ENCODE measurements at places on chromosomes 6 and 20. TPM values are rescaled to one million over a fixed set of nuclear protein-coding genes. Genes with fewer than 3 reads are reported as not detected.

The GPR6 gene
- total RNA-seq, result not detected

The PPARD gene
- total RNA-seq, result 24.4 TPM

The LRFN2 gene
- total RNA-seq, result not detected

The PNPLA1 gene
- total RNA-seq, result 0.19 TPM

The TAB2 gene
- total RNA-seq, result 50.1 TPM

The CPXM1 gene
- total RNA-seq, result 5.2 TPM

The EDN3 gene
- 0.19 TPM for total RNA-seq

The NRSN1 gene
- not detected for total RNA-seq

The GHRH gene
- total RNA-seq, result not detected

- H3K4me3 ChIP-seq, result no peak overlapping the region
- no peaks in the 10 kb centered on the region for H3K4me1 ChIP-seq
- no peaks in the 10 kb centered on the region for H3K36me3 ChIP-seq
- no peak for DNase-seq
These were observed 35.2 kb downstream of the HLA-B start for GRCh38 chr6:31321820-31322219.

GRCh38 chr6:153625089-153625488 is 414.0 kb upstream of the OPRM1 start:
- DNase-seq, result peak; percentile 88
- H3K4me3 ChIP-seq, result no peak overlapping the region
- no peaks in the 10 kb centered on the region for H3K27me3 ChIP-seq

DNA sequence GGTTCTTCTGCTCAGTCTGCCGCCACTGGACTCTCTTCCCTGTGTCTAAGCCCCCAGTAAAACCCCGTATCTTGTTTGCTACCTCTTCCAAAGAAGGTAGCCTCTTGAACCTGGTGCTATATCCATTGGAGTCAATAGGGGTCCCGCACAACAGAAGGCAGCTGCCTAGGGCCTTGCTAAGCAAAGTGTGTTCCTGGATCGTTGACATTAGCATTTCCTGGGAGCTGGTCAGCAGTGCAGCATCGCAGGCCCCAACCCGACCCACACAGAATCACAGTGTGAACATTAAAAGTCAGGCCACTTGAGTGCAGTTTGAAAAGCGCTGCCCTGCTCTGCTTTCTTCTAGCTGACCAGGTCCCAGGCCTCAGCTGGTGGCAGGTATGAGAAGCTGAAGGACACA is 2.9 kb downstream of the ADA start:
- H3K4me3 ChIP-seq, result no peak overlapping the region
- H3K4me1 ChIP-seq, result no peaks in the 10 kb centered on the region
- no peak for DNase-seq
- H3K36me3 ChIP-seq, result no peaks in the 10 kb centered on the region
- no peak overlapping the region for H3K27ac ChIP-seq

GRCh38 chr6:90025523-90026061 is 131.3 kb downstream of the GJA10 start:
- H3K27ac ChIP-seq, result no peak overlapping the region
- H3K36me3 ChIP-seq, result no peaks in the 10 kb centered on the region
- no peaks in the 10 kb centered on the region for H3K4me1 ChIP-seq
- H3K27me3 ChIP-seq, result no peaks in the 10 kb centered on the region

- no peaks in the 10 kb centered on the region for H3K27me3 ChIP-seq
- no peak overlapping the region for H3K27ac ChIP-seq
- no peak for DNase-seq
- no peaks in the 10 kb centered on the region for H3K36me3 ChIP-seq
- H3K4me3 ChIP-seq, result no peak overlapping the region
- H3K4me1 ChIP-seq, result no peaks in the 10 kb centered on the region
These were observed 4.5 kb upstream of the ALDH8A1 start for GRCh38 chr6:134954272-134955000.

GRCh38 chr6:10886691-10887502 is at the start of gene SYCP2L:
Gene SYCP2L, plus strand, starts transcription at chr6:10887052. Its CDS starts 75 bp downstream, at chr6:10887127.
- H3K27me3 ChIP-seq, result peaks cover 40% of the 10 kb centered on the region
- H3K4me3 ChIP-seq, result peak within 1 kb of the TSS; percentile 48
- no peaks in the 10 kb centered on the region for H3K36me3 ChIP-seq
- H3K27ac ChIP-seq, result peak within 1 kb of the TSS; percentile 27

GRCh38 chr6:29666826-29667130 is 9.9 kb downstream of the MOG start:
- H3K27me3 ChIP-seq, result no peaks in the 10 kb centered on the region
- H3K36me3 ChIP-seq, result no peaks in the 10 kb centered on the region
- no peak for DNase-seq
- H3K4me3 ChIP-seq, result no peak overlapping the region

DNA sequence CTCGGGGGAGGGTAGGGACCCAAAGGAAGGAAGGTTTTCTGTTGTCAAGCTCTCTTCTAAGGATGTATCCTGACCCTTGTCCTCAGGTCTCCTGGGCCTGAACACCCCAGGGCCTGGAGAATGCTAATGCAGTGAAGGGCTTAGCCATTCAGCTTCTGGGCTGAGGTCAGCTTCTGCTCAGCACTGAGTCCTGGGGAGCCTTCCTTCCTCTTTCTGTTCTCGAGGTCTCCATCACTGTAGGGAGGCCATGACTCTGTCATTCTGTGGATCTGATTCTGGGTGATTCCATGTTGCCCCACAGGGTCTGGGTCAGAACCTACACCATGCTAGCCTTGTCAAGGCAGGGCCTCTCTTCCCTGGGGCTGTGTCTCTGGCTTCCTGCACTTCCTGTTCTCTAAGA is 712.7 kb downstream of the DHX35 start:
- H3K4me3 ChIP-seq, result no peak overlapping the region
- H3K27ac ChIP-seq, result no peak overlapping the region
- DNase-seq, result no peak
- no peaks in the 10 kb centered on the region for H3K4me1 ChIP-seq

GRCh38 chr6:22068561-22069305 is 228.1 kb downstream of the PRL start:
- no peak overlapping the region for H3K27ac ChIP-seq
- H3K4me3 ChIP-seq, result no peak overlapping the region
- H3K36me3 ChIP-seq, result no peaks in the 10 kb centered on the region
- peaks cover 16% of the 10 kb centered on the region for H3K4me1 ChIP-seq

GRCh38 chr6:12992770-12993169 is 276.2 kb downstream of the PHACTR1 start:
- no peak overlapping the region for H3K4me3 ChIP-seq
- DNase-seq, result no peak
- no peaks in the 10 kb centered on the region for H3K36me3 ChIP-seq
- H3K27me3 ChIP-seq, result no peaks in the 10 kb centered on the region
- no peaks in the 10 kb centered on the region for H3K4me1 ChIP-seq

GRCh38 chr6:149320796-149321195 is 3.3 kb downstream of the TAB2 start:
- H3K4me3 ChIP-seq, result no peak overlapping the region
- no peak overlapping the region for H3K27ac ChIP-seq
- H3K4me1 ChIP-seq, result peaks cover 7% of the 10 kb centered on the region
- no peaks in the 10 kb centered on the region for H3K27me3 ChIP-seq

DNA sequence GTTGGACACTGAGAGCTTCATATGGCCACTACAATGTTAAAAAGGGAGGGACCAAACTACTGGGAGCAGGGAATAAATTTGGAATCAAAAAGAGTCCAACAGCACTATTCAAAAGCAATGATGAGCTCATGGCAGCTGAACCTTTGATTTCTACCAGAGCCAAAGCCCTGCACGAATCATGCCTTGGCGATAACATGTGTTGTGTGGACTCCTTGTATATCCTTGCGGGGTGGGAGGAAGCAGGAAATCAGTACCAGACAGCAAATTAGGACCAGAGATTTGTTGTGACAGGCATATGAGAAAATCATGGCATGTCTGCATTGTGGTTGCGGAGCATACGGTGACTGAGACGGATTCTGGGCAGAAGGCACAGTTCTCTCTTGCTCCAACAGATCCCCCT is 85.6 kb upstream of the EMILIN3 start:
- no peak for DNase-seq
- no peaks in the 10 kb centered on the region for H3K4me1 ChIP-seq
- H3K4me3 ChIP-seq, result no peak overlapping the region
- H3K27me3 ChIP-seq, result no peaks in the 10 kb centered on the region

DNA sequence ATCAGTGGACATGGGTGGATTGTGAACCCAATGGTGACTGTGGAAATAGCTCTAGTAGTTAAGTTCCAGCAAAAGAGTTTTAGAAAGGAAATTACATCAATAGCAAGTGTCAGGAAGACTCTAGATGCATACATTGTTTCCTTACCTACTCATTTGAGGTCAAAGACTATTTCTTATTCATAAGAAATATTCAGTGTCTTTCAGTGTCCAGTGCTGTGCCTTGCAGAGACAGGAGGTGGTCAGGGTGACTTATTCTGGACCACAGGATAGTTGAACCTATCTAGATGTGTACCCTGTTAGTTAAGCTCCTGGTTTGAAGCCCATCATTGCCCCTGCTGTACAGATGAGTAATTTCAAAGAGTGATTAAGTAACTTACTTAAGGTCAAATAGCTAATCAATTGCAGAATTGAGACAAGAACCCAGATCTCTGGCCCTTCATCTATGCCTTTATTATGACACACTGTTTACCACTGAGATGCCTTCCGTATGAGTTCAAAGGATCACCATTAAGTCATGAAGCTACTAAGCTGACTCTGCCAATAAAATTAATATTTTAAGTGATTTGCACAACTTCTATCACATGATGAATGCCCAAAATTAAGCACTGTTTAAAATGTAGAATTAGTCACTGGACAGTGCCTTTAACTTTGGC is 136.1 kb downstream of the PDSS2 start:
- H3K4me1 ChIP-seq, result no peaks in the 10 kb centered on the region
- no peak overlapping the region for H3K27ac ChIP-seq
- no peaks in the 10 kb centered on the region for H3K27me3 ChIP-seq
- no peak overlapping the region for H3K4me3 ChIP-seq
- DNase-seq, result no peak
- H3K36me3 ChIP-seq, result no peaks in the 10 kb centered on the region

DNA sequence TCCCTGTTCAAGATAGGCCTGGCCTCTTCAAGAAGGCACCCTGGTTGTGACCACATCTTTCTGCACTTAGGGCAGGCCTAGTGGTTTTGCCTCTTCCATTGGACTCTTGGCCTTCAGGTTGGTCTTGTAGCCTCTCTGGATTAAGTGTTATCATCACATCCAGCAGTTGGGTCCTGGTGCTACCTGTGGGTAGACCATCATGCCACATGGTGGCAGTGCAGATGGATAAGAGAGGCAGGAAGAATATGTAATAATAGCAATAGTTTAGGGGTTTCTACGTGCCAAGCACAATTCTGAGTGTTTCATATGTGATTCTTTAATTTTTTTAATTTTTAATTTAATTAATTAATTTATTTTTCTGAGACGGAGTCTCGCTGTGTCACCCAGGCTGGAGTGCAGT is 28.5 kb upstream of the SNRPB2 start:
- no peak for DNase-seq
- H3K27ac ChIP-seq, result no peak overlapping the region
- H3K27me3 ChIP-seq, result no peaks in the 10 kb centered on the region
- H3K4me3 ChIP-seq, result no peak overlapping the region

DNA sequence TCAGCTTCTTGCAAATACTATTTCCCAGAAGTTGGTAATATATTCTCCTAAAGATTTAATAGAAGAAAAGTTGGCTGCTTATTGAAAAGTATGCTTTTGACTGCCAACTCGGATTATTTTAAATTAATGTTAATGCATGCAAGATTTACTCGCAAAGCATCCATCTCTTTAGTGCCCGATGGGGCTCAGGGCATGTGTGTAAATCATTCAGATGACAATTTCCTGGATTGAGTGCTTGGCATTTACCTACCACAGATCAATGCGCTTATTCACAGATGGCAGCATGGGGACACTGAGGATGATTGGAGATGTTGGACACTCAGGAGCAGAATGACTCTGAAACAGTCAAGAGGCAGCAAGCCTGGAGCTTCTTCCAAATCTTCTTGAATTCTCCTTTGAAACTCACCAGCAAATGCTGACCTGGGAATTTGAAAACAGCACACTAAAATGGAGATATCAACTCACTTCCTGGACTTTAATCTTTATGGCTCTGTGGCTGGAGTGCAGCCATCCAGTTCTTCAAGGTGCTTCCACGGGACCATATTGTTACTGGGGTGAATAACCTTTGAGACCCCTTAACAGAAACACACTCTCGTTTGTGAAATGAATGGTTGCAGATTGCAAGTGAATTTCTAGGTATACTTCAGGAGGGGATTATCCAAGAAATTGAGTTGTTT is 34.1 kb upstream of the TIAM2 start:
- no peaks in the 10 kb centered on the region for H3K4me1 ChIP-seq
- no peak overlapping the region for H3K27ac ChIP-seq
- no peaks in the 10 kb centered on the region for H3K27me3 ChIP-seq
- no peak for DNase-seq
- no peak overlapping the region for H3K4me3 ChIP-seq

- no peak overlapping the region for H3K4me3 ChIP-seq
- H3K27me3 ChIP-seq, result no peaks in the 10 kb centered on the region
- H3K4me1 ChIP-seq, result no peaks in the 10 kb centered on the region
- DNase-seq, result no peak
- no peak overlapping the region for H3K27ac ChIP-seq
These were observed 153.6 kb upstream of the SHLD1 start for GRCh38 chr20:5596401-5597193.

- no peaks in the 10 kb centered on the region for H3K36me3 ChIP-seq
- no peak overlapping the region for H3K4me3 ChIP-seq
- no peaks in the 10 kb centered on the region for H3K4me1 ChIP-seq
- H3K27ac ChIP-seq, result no peak overlapping the region
- no peak for DNase-seq
These were observed 150.3 kb downstream of the CDK19 start for GRCh38 chr6:110664933-110665332.

- DNase-seq, result peak; percentile 51
- H3K4me3 ChIP-seq, result no peak overlapping the region
- no peaks in the 10 kb centered on the region for H3K4me1 ChIP-seq
- H3K27ac ChIP-seq, result no peak overlapping the region
- no peaks in the 10 kb centered on the region for H3K36me3 ChIP-seq
These were observed 60.9 kb downstream of the DLL1 start for GRCh38 chr6:170229851-170230519.

GRCh38 chr6:17780061-17780460 is 73.3 kb upstream of the NUP153 start:
- no peaks in the 10 kb centered on the region for H3K4me1 ChIP-seq
- no peak for DNase-seq
- no peaks in the 10 kb centered on the region for H3K27me3 ChIP-seq
- H3K27ac ChIP-seq, result no peak overlapping the region
- H3K4me3 ChIP-seq, result no peak overlapping the region

GRCh38 chr20:56345911-56346310 is 12.9 kb upstream of the FAM210B start:
- DNase-seq, result no peak
- H3K36me3 ChIP-seq, result no peaks in the 10 kb centered on the region
- no peaks in the 10 kb centered on the region for H3K4me1 ChIP-seq
- no peak overlapping the region for H3K4me3 ChIP-seq

DNA sequence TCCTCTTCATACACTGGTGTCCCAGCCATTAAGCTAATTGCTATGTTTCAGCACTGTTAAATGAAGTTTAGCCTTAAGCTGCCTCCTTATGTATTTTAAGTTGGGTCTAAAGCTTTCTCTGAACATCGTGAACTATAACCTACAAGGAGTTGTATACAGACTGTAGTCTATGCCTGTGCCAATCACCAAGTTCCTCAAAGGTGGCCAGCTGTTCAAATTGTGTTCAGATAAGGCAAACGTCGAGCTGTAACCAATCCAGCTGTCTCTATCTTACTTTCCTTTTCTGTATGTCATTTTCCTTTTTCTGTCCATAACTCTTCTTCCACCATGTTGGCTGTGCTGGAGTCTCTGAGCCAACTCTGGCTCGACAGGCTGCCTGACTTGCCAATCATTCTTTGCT is 199.6 kb downstream of the OGFRL1 start:
- no peaks in the 10 kb centered on the region for H3K36me3 ChIP-seq
- H3K4me1 ChIP-seq, result peaks cover 3% of the 10 kb centered on the region
- no peak overlapping the region for H3K4me3 ChIP-seq
- no peaks in the 10 kb centered on the region for H3K27me3 ChIP-seq

All from kidney (tissue), 22 donors.